ENCODE measurements at places on chromosomes 1 and 21.

- no peak for DNase-seq
Observed at GRCh38 chr1:167360120-167360519, 139.4 kb downstream of the POU2F1 start.

DNA sequence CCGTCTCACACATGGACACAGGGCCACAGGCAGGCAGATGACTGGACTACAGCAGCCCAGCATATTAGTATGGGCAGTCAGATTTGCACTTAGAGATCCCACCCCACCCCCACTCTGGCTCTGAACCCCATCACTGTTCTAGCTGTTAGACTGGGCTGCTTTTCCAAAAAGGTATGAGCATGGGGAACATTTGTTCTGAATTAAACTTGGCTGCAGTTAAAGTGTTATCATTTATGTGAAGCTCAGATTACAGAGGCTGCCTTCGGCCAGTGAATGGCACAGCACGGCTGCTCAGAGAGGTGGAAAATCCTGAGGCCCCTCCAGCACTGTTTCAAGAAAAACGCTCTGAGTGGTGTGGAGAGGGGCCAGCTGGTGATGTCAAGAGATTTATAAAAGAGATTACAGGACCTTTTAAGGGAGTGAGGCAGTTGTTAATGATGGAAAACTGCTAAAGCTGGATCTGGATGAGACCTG is 6.9 kb upstream of the NOS1AP start:
- peak; percentile 85 for DNase-seq

- no peak for DNase-seq
Observed at GRCh38 chr1:28470146-28470545, 35.7 kb upstream of the RCC1 start.

GRCh38 chr1:214022229-214022791 is 34.5 kb downstream of the PROX1 start:
- peak; percentile 95 for DNase-seq

DNA sequence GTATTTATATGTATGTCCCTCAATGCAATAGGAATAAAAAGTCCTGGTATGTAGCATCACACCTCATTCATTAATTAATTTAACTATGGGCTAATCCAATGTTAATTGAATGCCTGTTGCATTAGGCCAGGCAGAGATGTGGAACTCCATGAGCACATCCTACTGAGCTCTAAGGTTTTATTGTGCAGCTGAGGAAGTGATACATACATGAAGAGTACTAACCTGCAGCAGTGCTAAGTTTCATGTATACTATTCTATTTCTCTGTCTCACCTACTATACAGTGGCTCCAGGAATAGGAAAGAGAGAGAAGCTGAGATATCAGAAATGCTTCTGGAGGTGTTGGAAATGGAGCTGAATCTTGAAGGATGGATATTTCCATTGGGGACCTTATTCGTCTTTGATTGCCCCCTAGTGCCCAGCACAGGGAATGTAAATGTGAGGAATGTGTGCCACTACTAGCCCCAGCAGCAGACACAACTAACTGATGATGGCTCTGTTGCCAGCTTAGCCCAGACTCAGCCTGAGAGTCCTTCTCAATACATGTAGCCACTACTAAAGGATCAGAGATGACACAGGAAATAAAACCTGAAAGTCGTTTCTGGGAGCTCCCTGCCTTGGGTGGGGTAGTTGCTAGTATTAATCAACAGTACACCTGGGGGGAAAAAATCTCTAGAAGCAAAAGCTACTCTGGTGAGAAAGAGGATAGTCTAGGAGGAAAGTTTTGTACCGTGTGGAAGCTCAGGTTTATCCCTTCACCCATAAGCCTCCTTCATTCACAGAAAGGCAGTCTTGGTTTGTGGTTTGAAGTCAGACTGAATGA is 173.3 kb upstream of the FOXD3 start:
- DNase-seq, result peak; percentile 49

DNA sequence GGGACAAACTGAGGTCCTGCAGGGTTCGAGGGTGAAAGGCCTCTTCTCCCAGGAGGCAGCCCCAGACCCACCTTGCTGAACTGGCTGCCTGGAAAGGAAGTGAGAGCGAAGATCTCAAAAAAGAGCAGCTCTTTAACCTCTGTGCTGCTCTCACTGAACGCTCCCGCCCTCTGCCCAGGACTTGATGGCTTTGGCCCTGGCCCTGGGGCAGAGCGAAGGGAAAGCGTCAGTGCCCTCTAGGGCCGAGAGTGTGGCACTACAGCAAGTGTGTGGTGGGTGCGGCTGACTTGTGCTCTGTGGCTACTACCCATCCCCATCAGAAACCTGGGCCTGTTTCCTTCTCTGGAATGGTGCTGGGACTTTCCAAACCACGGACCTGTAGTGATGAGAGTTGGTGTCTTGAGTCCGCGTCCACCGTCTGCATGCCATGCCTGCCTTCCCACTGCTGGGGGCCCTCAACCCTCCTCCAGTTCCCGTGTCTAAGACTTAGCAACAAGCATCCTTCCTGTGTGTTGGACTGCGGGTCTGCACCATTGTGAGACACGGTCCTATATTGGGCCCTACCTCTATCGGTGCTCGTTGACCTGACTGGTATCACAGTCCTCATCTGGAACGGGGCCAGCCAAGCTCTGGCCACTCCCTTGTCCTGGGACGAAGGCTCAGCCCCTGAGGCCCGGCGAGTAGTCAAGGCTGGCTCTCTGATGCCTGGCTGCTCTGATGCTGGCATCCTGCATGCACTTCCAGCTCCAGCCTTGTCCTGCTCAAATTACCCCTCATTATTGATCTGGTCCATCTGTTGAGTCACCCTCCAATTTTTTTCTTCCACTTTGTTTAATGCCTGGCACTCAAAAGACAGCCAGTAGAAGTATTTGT is 180.3 kb downstream of the DISC1 start:
- peak; percentile 70 for DNase-seq

- DNase-seq, result peak; percentile 95
Observed at GRCh38 chr1:28830814-28831213, 18.8 kb downstream of the OPRD1 start.

GRCh38 chr1:228085287-228085951 is 2.9 kb downstream of the ARF1 start:
- DNase-seq, result no peak

DNA sequence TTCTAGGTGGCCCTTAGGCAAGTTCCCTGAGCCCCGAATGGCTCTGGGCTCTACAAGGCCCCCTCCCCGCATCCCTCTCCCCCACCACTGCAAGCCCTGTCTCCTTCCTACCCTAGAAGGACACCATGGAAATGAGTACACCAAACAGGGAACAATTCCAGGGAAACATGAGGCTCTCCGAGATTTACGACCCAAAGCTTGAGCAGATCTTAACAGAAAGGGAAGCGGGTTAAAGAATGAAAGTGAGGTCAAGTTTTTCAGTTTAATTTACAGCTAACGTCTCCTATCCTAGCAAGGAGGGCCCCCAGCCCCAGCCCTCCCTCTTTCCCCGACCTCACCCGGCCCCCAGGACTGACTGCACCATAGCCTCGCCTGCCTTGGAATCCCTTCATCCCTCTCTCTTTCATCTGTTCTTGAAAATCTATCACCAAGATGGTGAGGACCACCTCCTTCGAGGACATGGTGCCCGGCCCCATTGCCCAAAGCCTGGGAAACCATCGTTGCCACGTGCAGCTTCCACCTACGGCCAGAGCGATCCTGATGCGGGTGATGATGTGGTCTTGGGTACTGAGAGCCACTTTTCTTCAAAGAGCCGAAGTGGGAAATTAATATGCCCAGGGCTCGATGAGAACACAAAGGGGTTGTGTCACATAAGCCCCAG is 30.5 kb downstream of the SIM2 start:
- DNase-seq, result no peak

GRCh38 chr1:160987359-160988050 is 32.9 kb upstream of the ITLN2 start:
- DNase-seq, result no peak

DNA sequence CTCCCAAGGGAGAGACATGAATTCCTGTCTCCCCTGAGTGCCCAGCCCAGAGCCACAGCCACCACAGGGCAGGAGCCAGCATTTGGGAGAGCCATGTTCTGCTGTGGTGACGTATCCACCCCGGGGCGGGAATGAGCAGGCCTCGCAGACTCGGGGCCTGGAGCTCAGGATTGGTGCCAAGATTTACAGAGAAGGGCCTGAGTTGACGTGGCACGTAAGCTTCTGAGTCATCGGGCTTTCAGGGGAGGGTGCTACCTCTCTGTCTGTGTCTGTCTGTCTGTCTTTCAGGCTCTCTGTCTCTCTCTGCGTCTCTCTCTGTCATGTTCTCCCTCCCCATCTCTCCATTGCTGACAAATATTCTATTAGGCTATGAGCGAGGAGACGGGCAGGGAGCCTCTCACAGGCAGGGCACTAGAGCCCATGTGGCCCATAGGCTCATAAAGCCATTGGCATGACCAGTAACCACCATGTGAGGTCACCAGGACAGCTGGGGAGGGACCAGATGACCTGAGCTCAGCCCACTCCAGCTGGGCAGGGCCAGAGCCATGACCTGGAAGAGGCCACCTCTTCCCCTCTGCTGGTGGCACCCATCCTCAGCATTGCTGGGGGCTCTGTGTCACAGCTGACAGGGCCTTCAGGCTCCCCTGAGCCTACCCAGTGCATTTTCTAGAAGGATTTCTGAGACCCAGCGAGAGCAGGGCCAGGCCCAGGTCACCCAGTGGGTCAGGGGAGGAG is 300.0 kb upstream of the VAMP3 start:
- DNase-seq, result peak; percentile 70

DNA sequence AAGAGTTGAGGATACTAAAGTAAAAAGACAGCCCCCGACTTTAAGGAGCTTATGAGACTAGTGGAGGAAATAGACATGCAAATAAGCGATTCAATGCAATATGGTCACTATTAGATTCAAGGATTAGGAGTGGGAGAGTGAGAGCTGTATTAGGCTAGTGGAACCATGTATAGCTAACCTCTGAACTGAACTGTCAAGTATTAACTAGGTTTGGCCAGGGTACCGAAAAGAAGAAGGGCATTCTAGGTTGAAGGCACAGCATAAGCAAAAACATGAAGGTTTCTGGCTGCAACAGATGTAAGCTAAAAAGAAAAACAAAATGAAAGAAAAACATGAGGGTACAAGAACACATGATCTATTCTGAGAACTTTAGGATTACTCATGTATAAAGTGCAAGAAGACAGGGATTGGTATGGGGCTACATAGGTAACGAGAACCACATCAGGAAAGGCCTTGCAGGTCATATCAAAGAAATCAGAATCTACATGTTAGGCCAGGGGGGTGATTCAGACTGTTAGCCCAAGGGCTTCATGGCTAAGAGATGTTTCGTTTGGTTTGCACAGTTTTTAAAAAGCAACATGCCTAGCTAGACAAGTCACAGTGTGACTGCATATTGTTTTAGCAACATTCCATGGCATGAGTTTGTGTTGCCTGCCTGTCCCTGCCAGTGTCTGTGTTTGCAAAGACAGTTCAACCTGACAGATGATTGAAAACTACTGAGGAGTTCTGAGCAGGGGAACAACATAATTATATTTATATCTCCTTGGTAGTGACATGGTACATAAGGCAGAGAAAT is 54.4 kb upstream of the HAO2 start:
- no peak for DNase-seq

DNA sequence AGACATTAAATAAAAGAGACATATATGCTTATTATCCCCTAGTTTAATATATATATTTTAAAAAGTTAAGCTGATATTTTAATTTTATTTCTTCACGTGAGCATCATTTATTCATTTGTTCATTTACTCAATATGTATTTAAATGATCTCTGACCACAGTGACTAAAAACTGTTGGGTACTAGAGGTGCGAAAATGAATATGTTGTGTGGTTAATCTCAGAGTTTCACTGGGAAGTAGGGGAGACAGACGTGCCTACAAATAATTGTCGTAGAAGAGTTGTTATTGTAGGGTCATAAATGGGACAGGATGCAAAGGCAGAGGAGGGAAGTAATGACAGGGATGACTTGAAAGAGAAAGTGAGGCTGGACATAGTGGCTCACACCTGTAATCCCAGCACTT is 213.0 kb upstream of the CACYBP start:
- no peak for DNase-seq

- DNase-seq, result no peak
Observed at GRCh38 chr1:178749581-178750166, 24.6 kb downstream of the RALGPS2 start.

GRCh38 chr1:69230208-69230607 is 337.5 kb upstream of the LRRC7 start:
- no peak for DNase-seq

DNA sequence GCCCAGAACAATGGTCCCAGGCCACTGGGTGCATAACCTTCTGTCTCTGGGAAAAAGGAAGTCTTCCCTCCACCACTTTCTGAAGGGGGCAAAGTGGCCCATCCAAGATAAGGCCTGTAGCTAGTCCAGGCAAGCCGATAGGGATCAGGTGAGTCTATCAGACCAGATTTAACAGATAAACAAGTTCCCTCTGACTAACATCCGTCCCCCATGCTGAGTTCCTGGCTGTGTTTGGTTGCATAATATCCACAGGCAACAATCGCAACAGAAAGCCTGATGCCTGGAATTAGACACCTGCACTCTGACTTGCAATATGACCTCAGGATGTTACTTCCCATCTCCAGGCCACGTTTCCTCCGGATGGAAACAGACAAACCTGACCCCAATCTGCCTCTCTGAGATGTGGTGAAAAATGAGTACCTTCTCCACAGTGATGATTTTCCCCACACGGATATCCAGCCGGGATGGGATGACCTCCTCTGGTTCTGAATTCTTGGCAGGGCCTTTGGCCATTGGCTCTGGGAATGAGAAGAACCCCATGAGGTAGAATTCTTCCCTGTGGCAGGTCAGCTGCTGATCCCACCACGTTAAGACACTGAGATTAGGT is 36.4 kb downstream of the YARS1 start:
- no peak for DNase-seq

- peak; percentile 65 for DNase-seq
Observed at GRCh38 chr21:34613679-34614627, 960 bp downstream of the RCAN1 start.

GRCh38 chr1:29136391-29136915 is 12.8 kb upstream of the TMEM200B start:
- peak; percentile 19 for DNase-seq

- peak; percentile 10 for DNase-seq
Observed at GRCh38 chr1:91440847-91441246, 36.2 kb upstream of the HFM1 start.

- no peak for DNase-seq
Observed at GRCh38 chr1:109789551-109790180, 25.9 kb upstream of the EPS8L3 start.

- DNase-seq, result no peak
Observed at GRCh38 chr1:54996869-54997710, 1.6 kb upstream of the BSND start.

DNA sequence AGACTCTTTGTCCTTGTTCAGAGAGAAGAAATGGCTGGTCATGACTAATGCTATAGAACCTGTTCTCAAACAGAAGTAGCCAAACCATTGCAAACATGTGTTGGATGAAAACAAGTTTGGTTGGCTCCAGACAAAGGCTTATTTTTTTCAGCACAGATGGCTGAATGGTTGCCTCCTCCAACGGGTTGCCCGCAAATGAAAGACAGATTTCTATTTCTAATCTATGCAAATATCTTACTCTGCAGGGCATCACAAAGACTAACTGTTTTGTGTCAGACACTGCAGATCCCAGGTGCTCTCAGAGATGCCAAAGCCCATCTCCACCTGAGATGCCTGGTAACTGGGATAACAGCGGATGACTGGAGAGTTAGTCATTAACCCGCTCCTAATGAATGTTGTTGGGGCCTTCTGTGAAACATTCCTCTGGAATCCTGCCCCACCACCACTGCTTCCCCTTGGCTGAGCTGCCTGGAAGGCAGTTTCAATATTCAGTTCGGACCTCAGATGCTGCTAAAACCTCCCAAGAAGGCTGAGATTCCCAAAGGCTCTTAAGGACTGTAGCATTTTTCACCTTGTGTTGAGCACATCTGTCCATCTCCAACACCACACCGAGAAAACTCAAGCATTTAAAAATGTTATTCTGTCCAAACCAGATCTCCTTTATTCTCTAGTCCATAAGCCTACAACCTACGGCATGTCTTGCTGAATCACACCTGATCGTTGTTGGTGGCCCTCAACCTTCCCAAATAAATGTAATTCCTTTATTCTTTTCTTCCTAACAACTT is 104.4 kb downstream of the PTPN14 start:
- DNase-seq, result peak; percentile 71

Data from NCI-H69 (cell line).